Activated CD4-positive, alpha-beta T cell treated with anti-CD3 and anti-CD28 coated beads, Interleukin-2, amount 50 U/mL, for 4 hours (primary cell): ENCODE measurements at places on chromosomes 2 and 18.

- DNase-seq, result no peak
These were observed 147.0 kb upstream of the LHCGR start for GRCh38 chr2:48902521-48902920.

DNA sequence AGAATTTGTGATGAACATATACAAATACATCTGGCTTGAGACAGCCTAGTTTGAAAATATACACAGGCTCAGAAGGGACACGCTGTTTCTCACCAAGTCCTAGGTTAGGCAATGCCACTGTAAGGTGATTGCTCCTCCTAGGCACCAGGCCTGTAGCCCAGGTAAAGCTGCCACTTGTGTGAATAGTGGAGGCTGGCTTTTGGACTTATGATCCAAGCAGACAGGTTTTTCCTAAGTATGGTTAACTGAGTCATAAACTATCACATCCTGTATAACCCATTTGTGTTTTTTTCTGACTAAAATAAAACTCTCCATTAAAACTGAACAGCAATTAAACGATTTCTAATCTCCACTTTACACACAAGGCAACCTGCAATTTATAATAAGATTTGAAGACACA lies 81.0 kb downstream of the SEMA4F start:
- no peak for DNase-seq

- no peak for DNase-seq
These were observed 90.9 kb upstream of the SMAD2 start for GRCh38 chr18:48021273-48021914.

DNA sequence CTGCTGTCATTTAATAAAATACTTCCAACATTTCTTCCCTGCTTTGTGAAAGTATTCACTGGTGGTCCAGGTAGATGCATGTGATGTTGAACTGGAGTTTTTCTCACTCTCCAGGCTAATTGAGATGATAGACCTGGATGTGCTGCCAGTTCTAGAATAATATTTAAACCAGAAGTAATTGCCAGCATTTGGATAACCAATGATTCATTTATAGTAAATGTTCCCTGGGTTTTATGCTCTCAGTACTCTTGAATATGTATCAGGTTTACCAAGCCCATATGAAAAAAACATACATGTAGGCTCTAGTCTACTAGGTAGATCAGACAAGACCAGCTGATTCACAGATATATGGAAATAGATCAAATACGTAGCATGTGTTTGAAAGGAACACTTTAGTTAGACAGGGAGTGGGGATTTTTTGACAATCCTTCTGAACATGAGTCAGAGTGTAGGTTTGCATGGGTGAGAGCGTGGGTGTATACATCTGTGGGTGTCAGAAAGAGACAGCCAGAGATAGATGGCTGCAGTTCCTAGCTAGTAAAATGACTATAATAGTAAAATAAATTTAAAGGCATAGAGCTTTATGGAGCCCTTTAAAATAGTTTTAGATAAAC lies 115.1 kb downstream of the NAB1 start:
- peak; percentile 62 for DNase-seq

DNA sequence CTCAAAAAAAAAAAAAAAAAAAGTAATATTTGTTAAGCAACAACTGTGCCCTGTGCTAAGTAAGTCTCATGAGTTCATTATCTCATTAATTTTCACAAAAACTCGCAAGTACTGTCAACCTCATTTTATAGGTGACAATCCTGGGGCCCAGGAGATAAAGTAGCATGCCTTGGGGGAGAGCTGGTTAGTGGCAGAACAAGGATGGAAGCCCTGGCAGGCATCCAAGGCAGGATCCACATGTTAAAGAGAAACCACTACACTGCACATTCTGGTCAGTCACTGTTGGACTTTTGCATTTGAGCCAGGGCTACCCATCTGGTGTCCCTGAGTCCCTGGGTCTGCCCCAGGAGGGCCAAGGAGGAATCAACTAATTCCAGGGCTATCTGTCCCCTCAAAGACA lies 54.6 kb downstream of the ZFP36L2 start:
- no peak for DNase-seq

DNA sequence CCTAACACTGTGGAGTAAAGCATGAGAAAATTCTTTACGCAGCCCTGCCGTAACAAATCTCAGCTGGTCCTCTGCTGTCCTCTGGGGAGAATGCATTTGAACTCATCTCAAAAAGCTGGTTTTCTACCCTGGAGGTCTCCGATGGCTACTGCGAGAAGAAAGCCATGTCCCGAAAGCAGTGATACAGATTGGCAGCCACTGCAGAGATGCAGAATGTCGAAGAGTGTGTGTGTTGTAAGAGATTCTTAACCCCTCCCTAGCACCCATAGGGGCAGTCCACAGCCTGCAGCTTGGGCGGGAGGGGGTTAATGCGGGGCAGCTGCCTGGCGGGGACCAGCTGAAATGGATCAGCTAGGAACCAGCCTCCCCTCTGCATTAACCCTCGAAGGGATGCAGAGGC lies 235.9 kb downstream of the ZNF516 start:
- DNase-seq, result no peak

DNA sequence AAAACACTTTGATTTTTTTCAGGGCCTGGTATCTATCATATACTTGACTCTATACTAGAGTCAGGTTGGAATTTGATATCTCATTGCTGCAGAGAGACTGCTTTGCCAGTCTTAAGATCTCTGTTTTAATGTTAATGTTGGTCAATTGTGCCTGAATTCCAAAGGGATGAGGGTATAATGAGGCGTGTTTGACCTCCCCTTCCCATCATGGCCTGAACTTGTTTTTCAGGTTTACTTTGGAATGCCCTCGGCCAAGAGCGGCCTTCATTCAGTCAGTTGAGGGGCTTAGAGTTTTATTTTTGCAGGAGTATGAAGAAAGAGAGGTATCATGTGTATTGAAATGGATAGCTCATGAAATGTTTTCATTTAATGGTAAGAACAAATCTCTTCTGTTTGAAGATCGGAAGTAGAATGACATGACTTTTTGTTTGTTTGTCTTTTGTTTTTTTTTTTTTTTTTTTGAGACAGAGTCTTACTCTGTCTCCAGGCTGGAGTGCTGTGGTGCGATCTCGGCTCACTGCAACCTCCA lies 119.0 kb downstream of the KIAA1328 start:
- no peak for DNase-seq

- DNase-seq, result no peak
These were observed 33.6 kb downstream of the CRACDL start for GRCh38 chr2:98902209-98903063.

- no peak for DNase-seq
These were observed 1055.2 kb upstream of the FANCL start for GRCh38 chr2:59296279-59296678.

- no peak for DNase-seq
These were observed 502 bp downstream of the TUBB6 start for GRCh38 chr18:12308386-12309100.

- DNase-seq, result no peak
These were observed 48.1 kb downstream of the SLC4A1AP start for GRCh38 chr2:27711804-27712203.

- DNase-seq, result no peak
These were observed 19.2 kb downstream of the DTNA start for GRCh38 chr18:34729264-34729663.

GRCh38 chr2:10019602-10020400 lies 23.5 kb upstream of the KLF11 start:
- DNase-seq, result no peak

GRCh38 chr18:9535430-9535991 lies 60.2 kb downstream of the RALBP1 start:
- no peak for DNase-seq

DNA sequence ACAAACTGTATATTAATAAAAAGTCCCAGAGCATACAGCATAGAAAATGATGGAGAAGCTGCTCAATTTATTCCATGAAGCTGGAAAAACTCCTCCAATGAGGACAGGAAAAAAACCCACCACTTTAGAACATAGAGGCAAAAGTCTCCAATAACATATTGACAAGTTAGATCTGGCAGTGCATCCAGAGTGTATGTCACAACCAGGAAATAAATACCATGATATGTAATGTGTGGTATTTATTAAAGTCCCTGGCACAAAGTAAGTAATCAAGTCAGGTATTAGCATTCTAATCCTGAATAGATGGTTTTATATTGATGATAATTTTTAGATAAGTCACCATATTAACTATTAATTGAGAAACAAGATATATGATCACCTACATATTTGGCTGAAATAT lies 427.3 kb upstream of the HS6ST1 start:
- no peak for DNase-seq

DNA sequence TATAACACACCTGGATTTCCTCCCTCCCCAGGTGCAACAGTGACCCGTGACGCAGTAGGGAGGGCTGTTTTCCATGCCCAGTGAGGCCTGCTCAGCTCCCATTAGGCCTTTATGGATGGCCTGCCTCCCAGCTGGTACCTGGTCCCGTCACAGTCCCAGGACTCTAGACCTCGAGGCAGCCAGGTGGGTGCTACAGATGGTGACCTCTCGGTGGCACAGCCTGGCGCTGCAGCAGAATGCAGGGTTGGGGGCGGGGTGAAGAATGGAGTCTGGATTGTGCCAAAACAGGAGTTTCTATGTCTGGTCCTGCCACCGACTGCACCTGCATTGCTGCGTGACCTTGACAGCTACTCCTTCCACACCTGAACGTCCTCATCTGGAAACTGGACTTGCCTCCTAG lies 18.0 kb upstream of the YWHAQ start:
- DNase-seq, result no peak

- no peak for DNase-seq
These were observed 93.7 kb downstream of the DYNAP start for GRCh38 chr18:54684784-54685183.
